Foreskin keratinocyte (primary cell): ENCODE measurements at places on chromosomes 7 and 10.

DNA sequence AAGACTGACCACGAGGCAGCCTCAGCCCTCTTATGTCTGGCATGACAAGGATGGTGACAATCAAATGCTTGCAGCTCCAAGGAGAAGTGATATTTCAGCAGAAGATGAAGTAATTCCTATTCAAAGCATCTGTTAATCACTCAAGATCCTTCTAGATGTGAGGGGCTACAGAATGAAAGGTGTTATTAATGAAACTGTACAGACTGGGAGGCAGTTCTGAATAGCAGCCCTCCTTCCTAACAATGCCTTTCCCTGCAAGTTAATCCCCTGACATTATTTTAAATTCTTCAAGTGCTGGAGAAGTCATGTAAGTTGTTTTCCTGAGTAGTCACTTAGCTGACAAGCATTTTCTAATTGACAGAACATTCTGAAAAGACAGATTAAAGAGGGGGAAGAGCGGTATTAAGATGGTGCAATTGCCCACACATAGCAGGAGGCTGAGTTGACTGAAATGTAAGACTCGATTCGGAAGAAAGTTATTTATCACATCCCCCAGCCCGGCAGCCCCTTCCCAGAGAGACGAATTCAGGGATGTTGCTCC, 300.8 kb downstream of the GRID1 start:
- no peak for DNase-seq

DNA sequence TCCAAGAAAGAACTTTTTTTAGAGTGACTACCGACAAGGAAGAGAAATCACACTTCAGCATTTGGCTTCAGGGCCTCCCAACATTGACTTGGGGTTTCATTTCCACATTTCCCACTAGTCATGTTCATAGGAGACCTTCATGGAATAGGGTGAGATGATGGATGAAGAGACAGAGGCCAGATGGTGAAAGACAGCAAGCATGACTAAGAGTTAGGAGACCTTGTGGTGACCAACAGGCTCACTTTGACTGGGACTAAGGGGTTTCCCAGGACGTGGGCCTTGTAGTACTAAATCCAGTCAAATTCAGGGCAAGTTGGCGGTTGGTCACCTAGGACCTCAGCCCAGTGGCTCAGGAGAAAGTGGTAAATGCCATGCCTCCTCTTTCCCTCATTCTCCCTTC, 3.0 kb upstream of the GIMAP5 start:
- DNase-seq: no peak

GRCh38 chr10:43041422-43042342, 35.2 kb upstream of the RET start:
- DNase-seq: no peak

GRCh38 chr10:7908541-7909210, 90.4 kb downstream of the TAF3 start:
- no peak for DNase-seq

GRCh38 chr10:66353422-66353821, 572.4 kb upstream of the LRRTM3 start:
- DNase-seq: no peak

GRCh38 chr10:116538456-116538855, 7.3 kb upstream of the PNLIP start:
- DNase-seq: peak; percentile 41

GRCh38 chr10:86300931-86301830, 65.4 kb downstream of the GRID1 start:
- no peak for DNase-seq

DNA sequence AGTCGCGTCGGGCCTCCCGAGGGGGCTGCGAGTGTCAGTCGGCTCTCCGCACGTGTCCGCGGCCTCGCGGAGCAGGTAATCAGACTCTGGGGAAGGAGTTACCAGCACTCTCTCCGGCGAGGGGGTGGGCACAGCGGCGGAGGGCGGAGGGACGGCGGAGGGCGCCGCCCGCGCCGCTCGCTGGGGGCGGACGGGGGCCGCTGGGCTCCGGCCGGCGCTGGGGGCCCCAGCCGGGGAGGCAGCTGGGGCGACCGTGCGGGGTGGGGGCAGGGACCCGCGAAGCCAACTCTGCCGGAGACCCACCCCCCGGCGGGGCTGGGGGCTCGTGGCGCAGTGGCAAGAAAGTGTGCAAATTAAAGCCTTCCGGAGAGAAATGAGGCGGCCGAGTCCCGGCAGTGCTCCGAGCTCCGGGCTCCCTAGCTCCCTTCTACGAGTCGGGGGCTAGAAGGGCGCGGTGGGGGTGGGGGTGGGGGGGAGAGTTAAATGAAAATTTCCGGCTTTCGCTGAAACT, at the start of gene CDK6:
Gene CDK6, minus strand, starts transcription at position 85 of the 511 bp plus-strand sequence. CDS start 3,250 bp downstream, outside the sequence.
- peak; percentile 58 for DNase-seq

- DNase-seq: no peak
Observed at GRCh38 chr7:74329225-74329624, 40.0 kb downstream of the CLIP2 start.

GRCh38 chr10:74373059-74373458, 222.0 kb downstream of the ADK start:
- DNase-seq: no peak

DNA sequence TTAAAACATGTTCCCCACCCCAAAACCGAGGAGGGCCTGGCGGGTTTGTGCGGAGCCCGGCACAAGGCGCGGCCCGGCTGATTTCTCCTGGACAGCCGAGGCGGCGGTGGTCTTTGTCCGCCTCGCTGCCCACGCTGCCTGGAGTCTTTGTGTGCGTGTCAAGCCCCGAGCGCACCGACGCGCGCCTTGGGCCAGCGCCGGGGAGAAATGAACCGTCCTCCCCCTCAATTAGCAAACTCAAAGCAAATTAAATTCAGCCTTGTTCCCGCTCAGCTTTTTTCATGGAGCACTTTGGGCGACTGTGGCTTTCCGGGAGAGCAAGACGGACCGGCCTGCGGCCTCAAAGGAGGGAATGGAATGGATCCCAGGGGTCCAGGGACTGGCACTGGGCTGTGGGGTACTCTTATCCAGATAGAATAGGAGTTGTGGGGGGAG, 4.1 kb downstream of the EMX2 start:
- DNase-seq: peak; percentile 7

DNA sequence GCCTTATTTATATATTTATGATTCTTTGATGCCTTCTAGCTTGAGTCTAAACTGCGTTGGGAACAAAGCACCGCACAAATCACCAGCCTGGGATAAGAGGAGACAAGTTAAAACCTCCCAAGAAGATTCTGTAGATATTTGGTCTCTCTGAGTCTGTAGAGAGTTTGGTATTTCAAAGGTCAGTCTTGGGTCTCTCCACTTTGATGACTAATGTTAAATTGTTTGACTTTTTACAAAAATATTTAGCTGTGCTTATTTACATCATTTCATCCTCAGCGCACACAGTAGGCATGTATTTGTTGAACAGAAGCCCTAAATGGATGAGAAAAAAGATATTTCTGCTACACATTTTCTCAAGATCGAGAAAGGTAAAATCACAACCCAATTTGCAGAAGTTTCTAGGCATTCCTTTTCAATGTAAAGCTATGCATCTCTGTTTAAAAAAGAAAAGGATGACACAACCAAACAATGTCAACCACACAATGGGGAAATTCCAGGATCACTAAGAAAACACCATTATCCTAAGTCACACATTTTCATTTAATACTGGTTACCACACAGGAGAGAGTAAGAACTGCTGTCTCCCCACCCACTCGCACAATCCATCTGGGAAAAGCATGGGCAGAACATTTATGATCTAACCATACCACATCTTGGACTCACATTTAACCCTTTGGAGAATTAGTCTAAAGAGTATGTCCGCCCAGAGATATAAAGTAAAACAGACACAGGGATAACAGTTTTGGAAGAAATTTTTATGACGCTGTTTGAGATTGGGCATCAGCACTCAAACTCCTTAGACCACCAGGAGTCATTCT, 4.4 kb downstream of the CDK6 start:
- peak; percentile 90 for DNase-seq

- DNase-seq: no peak
Observed at GRCh38 chr7:41328131-41328530, 374.8 kb downstream of the INHBA start.

- DNase-seq: peak; percentile 65
Observed at GRCh38 chr7:44748045-44748947, at the start of gene ZMIZ2. ZMIZ2 (plus strand) TSS chr7:44748847; CDS start chr7:44756250, 7,403 bp downstream.

DNA sequence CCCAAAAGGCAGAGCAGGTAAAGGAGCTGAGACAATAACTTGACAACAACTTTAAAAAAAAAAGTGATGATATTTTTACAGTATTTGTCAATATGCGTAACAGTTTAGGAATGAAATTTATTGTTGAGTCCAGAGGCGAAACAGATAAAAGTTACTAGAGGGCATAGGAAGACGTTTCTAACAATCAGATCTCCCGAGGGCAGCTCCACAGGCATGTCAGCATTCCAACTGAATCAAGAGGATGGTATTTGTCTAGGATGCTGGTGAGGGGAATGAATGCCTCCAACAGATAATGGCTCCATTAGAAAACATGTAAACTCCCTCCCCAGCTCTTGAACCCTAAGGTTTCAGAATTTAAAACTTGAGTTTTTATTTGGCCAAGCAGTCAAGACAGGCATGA, 733.9 kb upstream of the SORCS1 start:
- DNase-seq: peak; percentile 69

DNA sequence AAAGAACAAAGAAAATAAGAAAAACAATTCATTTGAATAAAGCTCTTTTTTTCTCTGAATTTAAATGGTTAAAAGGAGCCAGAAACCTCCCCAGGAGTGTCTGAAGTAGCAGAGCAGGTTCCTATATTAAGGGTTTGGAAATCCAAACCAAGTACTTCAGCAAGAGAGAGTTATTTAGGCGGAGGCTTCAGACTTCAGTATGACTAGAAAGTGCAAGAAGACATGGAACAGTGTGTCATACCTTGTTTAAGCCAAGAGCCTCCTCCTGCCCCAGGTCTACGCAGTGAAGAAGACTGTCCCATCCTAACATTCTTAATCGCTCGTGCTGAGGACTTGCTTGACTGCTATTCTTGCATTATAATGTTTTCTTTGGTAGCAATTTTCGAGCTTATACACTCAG, 51.3 kb downstream of the ODAD2 start:
- no peak for DNase-seq

- DNase-seq: peak; percentile 37
Observed at GRCh38 chr10:56583316-56583715, 222.3 kb upstream of the ZWINT start.

GRCh38 chr7:15674586-15674985, 11.9 kb downstream of the MEOX2 start:
- DNase-seq: no peak

- DNase-seq: no peak
Observed at GRCh38 chr10:46309511-46310142, 22.8 kb downstream of the ANTXRL start.
